IMR-90 (cell line): ENCODE measurements at places on chromosomes 13 and 19. TPM values are rescaled to one million over a fixed set of nuclear protein-coding genes. Genes with fewer than 3 reads are reported as not detected.

Gene RBM42
- 19.0 and 20.6 TPM in 2 replicates for total RNA-seq

Gene POSTN
- 31.9 and 32.6 TPM in 2 replicates for total RNA-seq

DNA sequence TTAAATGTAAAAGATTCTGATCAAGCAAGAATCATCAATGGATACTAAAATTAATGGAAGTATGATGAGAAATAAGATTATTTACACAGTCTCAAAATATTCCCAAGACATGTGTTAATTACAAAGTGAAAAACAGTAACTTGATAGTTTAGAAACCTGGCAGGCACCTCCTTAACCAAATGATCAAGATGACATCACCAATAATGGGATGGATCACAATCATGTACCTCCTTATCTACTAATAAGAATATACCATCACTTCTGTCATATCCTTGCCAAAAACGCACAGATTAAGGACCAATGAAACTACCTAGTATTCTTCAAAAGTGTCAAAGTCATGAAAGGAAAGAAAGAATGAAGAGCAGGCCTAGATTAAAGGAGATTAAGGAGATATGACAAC is 30.0 kb downstream of the TSC22D1 start:
- H3K36me3 ChIP-seq: peaks cover 5% of the 10 kb centered on the region; the same call in 1 of the 2 replicates
- H3K4me1 ChIP-seq: no peaks in the 10 kb centered on the region
- no peak for DNase-seq
- no peak overlapping the region for H3K4me3 ChIP-seq
- no peaks in the 10 kb centered on the region for H3K27me3 ChIP-seq

- no peak overlapping the region for H3K4me3 ChIP-seq
- peaks cover 5% of the 10 kb centered on the region for H3K4me1 ChIP-seq
- no peak overlapping the region for H3K27ac ChIP-seq
- DNase-seq: no peak
- H3K27me3 ChIP-seq: no peaks in the 10 kb centered on the region
These were observed 17.8 kb upstream of the UPF3A start for GRCh38 chr13:114263578-114263977.

- H3K36me3 ChIP-seq: no peaks in the 10 kb centered on the region
- peaks cover 7% of the 10 kb centered on the region for H3K4me1 ChIP-seq
- DNase-seq: no peak
- H3K4me3 ChIP-seq: no peak overlapping the region
- H3K27ac ChIP-seq: no peak overlapping the region
- H3K27me3 ChIP-seq: no peaks in the 10 kb centered on the region
These were observed 3.0 kb downstream of the KCTD12 start for GRCh38 chr13:76883236-76883635.

DNA sequence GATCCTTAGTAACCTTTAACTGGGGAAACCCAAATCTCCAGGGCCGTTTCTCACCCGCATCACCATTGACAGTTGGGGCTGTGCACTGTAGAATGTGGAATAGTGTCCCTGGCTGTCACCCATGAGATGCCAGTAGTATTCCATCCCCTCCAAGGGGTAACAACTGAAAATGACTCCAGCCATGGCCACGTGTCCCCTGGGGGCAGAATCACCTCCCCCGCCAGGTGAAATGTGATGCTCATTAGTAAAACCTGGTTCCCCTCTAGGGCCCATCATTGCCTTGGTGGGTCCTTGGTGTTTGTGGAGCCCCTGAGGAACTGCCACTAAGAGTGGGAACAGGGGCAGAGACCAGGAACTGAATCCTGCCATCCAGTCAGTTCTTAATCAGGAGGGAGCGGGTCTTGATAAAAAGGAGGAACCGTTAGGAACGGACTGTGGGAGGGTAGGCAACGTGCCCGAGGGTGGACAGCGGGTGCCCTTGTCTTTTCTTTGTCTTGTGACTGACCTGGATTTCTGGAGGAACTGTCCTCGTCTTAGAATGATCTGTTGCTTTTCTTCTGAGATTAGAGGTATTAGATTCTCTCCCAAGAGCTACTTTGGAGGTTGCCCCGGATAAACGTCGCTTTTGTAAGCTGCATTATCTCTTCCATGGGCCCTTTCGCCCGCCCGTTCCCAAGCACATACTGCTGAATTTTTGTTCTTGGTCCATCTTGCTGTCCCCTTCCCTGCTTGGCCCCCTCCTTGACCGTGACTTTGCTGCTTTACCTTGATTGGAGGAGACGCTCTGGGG is 3.5 kb downstream of the MYO9B start:
- H3K27me3 ChIP-seq: no peaks in the 10 kb centered on the region
- H3K27ac ChIP-seq: peak overlapping the region; percentile 99
- H3K4me3 ChIP-seq: peak overlapping the region; percentile 48
- H3K4me1 ChIP-seq: peaks cover 22% of the 10 kb centered on the region
- peaks cover 8% of the 10 kb centered on the region; the same call in 1 of the 2 replicates for H3K36me3 ChIP-seq

Gene EID2
- 5.7 and 6.9 TPM in 2 replicates for total RNA-seq

Gene NOTCH3
- total RNA-seq: 5.9 and 7.2 TPM in 2 replicates

- no peak overlapping the region for H3K4me3 ChIP-seq
- no peak overlapping the region for H3K27ac ChIP-seq
These were observed 498 bp downstream of the PROZ start for GRCh38 chr13:113158946-113159345.

Gene ATP8B3
- total RNA-seq: 1.4 and 1.6 TPM in 2 replicates

GRCh38 chr13:110127986-110128511 is 178.9 kb downstream of the COL4A1 start:
- no peaks in the 10 kb centered on the region for H3K27me3 ChIP-seq
- DNase-seq: peak; percentile 49
- no peaks in the 10 kb centered on the region for H3K36me3 ChIP-seq
- no peak overlapping the region for H3K4me3 ChIP-seq

- H3K4me3 ChIP-seq: no peak overlapping the region
- peaks cover 14% of the 10 kb centered on the region for H3K27me3 ChIP-seq
- H3K27ac ChIP-seq: no peak overlapping the region
- peaks cover 2% of the 10 kb centered on the region; the same call in 1 of the 2 replicates for H3K4me1 ChIP-seq
These were observed 28.5 kb downstream of the CCNE1 start for GRCh38 chr19:29840066-29840950.

- no peak overlapping the region for H3K27ac ChIP-seq
- no peak for DNase-seq
- H3K36me3 ChIP-seq: no peaks in the 10 kb centered on the region
- H3K4me3 ChIP-seq: no peak overlapping the region
These were observed 30.2 kb upstream of the SLC15A1 start for GRCh38 chr13:98782654-98783053.

DNA sequence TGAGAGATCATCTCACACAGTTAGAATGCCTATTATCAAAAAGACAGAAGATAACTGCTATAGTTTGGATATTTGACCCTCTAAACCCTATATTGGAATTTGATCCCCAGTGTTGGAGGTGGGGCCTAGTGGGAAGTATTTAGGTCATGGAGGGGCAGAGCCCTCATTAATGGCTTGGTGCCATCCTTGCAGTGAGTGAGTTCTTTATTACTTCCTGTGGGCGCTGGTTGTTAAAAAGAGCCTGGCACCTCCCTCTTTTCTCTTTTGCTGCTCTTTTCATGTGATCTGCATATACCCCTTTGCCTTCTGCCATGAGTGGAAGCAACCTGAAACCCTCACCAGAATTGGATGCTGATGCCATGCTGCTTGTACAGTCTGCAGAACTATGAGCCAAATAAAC is 66.8 kb downstream of the TDRD3 start:
- H3K4me3 ChIP-seq: no peak overlapping the region
- DNase-seq: no peak
- H3K27me3 ChIP-seq: no peaks in the 10 kb centered on the region

DNA sequence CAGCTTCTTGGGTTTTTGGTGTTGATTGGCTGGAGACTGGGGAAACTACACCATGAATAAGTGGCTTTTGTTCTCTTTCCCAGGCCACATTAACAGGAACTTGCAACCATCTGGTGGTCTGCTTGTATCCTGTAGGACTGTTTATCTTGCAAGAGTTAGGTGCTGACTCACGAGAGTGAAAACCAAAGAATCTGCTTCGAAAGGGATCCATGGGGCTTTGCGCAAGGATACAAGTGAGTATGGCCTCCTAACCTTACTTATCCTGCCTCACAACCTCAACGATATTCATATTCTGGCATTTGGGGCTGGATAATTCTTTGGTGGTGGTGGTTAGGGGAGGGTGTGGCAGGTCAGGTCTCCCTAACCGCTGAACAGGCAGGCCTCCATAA is 4.7 kb upstream of the SIGLECL1 start:
- H3K27ac ChIP-seq: no peak overlapping the region
- H3K4me3 ChIP-seq: no peak overlapping the region
- no peaks in the 10 kb centered on the region for H3K36me3 ChIP-seq
- no peaks in the 10 kb centered on the region for H3K4me1 ChIP-seq

GRCh38 chr13:43303033-43303729 is 279.8 kb downstream of the DNAJC15 start:
- H3K4me1 ChIP-seq: peaks cover 13% of the 10 kb centered on the region
- H3K4me3 ChIP-seq: no peak overlapping the region
- no peaks in the 10 kb centered on the region for H3K36me3 ChIP-seq
- DNase-seq: peak; percentile 70

GRCh38 chr19:54871696-54872095 is 2.3 kb upstream of the FCAR start:
- H3K4me3 ChIP-seq: no peak overlapping the region
- no peak for DNase-seq
- no peaks in the 10 kb centered on the region for H3K27me3 ChIP-seq
- no peaks in the 10 kb centered on the region for H3K36me3 ChIP-seq

Gene GPR183
- total RNA-seq: 0.18 and 0.28 TPM in 2 replicates

GRCh38 chr19:1264801-1265614 is 4.1 kb upstream of the CIRBP start:
- H3K27ac ChIP-seq: peak overlapping the region; percentile 93
- H3K4me1 ChIP-seq: peaks cover 51% of the 10 kb centered on the region
- H3K4me3 ChIP-seq: no peak overlapping the region

DNA sequence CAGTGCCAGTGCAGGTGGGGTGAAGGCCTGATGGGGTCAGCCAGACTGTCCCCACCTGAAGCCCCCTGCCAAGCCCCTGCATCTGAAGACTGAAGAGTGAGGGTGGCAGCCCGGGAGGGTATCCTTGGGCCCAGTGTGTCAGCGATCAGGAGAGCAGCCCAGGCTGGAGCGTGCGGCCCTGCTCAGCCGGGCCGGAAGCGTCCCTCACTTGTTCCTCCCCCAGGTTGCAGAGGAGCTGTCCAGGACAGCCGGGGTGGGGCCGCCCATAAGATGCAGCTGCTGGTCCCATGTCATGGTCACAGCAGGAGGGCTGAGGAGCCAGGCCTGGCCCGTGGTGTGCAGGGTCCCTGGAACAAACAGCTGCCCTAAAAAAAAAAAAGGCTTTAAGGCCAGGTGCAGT is 55.4 kb downstream of the KDM4B start:
- H3K4me1 ChIP-seq: peaks cover 11% of the 10 kb centered on the region
- no peak overlapping the region for H3K4me3 ChIP-seq
- no peak overlapping the region for H3K27ac ChIP-seq
- peaks cover 10% of the 10 kb centered on the region for H3K36me3 ChIP-seq

- H3K4me1 ChIP-seq: no peaks in the 10 kb centered on the region
- no peak overlapping the region for H3K4me3 ChIP-seq
- H3K27me3 ChIP-seq: no peaks in the 10 kb centered on the region
- no peak for DNase-seq
- no peak overlapping the region for H3K27ac ChIP-seq
These were observed 59.4 kb upstream of the SPRY2 start for GRCh38 chr13:80400164-80400864.

DNA sequence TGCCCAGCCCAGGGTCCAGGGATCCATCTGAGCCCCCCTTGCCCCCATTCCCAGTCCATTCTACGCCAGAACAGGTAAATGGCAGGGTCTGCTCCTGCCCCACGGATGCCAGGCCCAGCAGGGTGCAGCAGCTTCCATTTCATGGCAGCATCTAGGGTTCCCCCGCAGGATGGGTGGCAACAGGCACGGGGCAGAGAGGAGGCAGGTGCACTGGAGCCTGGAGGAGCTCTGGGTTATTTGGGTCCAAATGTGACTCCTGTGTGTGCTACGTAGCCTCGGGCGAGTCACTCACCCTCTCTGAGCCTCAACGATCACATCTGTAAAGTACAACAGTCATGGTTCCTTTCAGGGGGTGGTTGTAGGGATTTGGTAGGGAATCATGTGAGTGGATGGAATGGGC is 27.4 kb downstream of the IL12RB1 start:
- H3K4me1 ChIP-seq: peaks cover 5% of the 10 kb centered on the region; the same call in 1 of the 2 replicates
- H3K27me3 ChIP-seq: peaks cover 9% of the 10 kb centered on the region; the same call in 1 of the 2 replicates
- no peak for DNase-seq
- no peaks in the 10 kb centered on the region for H3K36me3 ChIP-seq
- no peak overlapping the region for H3K27ac ChIP-seq
- no peak overlapping the region for H3K4me3 ChIP-seq
